ENCODE measurements at places on chromosomes 1 and 21. TPM values are rescaled to one million over a fixed set of nuclear protein-coding genes. Genes with fewer than 3 reads are reported as not detected.
A peak's percentile ranks its signal among the peaks of the same experiment; 100 is the strongest.

GRCh38 chr1:110760321-110760720, 85.6 kb upstream of the KCNA3 start:
- no peak overlapping the region for H3K27ac ChIP-seq
- H3K27me3 ChIP-seq = no peaks in the 10 kb centered on the region
- H3K4me3 ChIP-seq = no peak overlapping the region
- no peaks in the 10 kb centered on the region for H3K36me3 ChIP-seq

The KIRREL1 gene
- 39.5 TPM for total RNA-seq

GRCh38 chr21:26614251-26614650, 41.2 kb upstream of the CYYR1 start:
- no peaks in the 10 kb centered on the region for H3K27me3 ChIP-seq
- H3K4me3 ChIP-seq = no peak overlapping the region
- no peaks in the 10 kb centered on the region for H3K36me3 ChIP-seq
- no peaks in the 10 kb centered on the region for H3K4me1 ChIP-seq

GRCh38 chr1:29903548-29904166, 667.3 kb downstream of the PTPRU start:
- H3K4me3 ChIP-seq = no peak overlapping the region
- H3K27me3 ChIP-seq = no peaks in the 10 kb centered on the region
- no peaks in the 10 kb centered on the region for H3K36me3 ChIP-seq
- no peak overlapping the region for H3K27ac ChIP-seq
- DNase-seq = no peak

The PLPPR4 gene
- total RNA-seq = 0.46 TPM

The TRIM67 gene
- not detected for total RNA-seq

The CD1E gene
- not detected for total RNA-seq

GRCh38 chr1:153963030-153963849, at the start of gene SLC39A1:
SLC39A1 (minus strand) TSS chr1:153963537; CDS start chr1:153962715, 822 bp downstream.
- DNase-seq = peak; percentile 99
- H3K27me3 ChIP-seq = no peaks in the 10 kb centered on the region
- peaks cover 27% of the 10 kb centered on the region for H3K4me1 ChIP-seq

The CELA3A gene
- not detected for total RNA-seq

The OR2G2 gene
- not detected for total RNA-seq

DNA sequence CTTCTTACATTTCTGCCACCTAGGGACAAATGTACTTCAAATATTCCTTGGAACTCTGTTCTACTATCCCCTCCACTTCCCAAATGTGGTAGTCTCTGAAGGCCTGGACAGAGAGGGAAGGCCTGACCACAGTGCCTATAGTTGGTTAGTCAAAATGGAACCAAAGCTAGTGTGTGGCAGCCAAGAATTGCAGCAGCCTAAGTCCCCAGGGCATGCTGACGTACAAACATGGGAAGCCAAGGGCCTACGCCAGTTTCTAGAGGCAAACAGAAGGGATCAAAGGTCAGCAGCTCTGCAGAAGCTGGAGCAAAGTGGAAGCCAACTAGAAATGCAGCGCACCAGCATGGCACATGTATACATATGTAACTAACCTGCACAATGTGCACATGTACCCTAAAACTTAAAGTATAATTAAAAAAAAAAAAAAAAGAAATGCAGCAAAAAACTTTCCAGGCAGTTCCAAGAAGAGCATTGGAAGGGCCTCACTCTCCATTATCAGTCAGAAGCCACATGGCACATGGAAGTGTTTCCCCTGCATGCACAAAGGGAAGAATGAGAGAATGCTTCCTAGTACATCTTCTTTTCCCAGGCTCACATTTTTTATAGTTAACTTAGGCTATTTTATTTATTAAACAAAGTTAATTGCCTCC, 39.4 kb upstream of the GADD45A start:
- peaks cover 51% of the 10 kb centered on the region for H3K4me1 ChIP-seq
- peaks cover 55% of the 10 kb centered on the region for H3K27me3 ChIP-seq
- H3K36me3 ChIP-seq = no peaks in the 10 kb centered on the region
- H3K27ac ChIP-seq = no peak overlapping the region
- H3K4me3 ChIP-seq = no peak overlapping the region
- peak; percentile 49 for DNase-seq

DNA sequence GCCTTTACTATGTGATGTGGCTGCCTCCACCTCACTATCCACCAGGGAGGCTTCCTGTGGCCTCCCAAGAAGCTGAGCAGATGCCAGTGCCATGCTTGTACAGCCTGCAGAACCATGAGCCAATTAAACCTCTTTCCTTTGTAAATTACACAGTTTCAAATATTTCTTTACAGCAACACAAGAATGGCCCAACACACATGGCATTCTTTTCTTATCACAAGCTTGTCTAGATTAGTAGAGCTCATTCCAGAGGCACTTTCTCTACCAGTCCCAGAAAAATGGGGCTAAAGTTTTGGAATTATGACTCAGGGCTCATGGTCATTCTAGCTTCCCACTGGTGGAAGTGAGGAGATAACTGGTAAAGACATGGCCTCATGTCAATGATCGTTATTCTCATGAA, 655.2 kb downstream of the LMO4 start:
- no peak overlapping the region for H3K4me3 ChIP-seq
- no peaks in the 10 kb centered on the region for H3K4me1 ChIP-seq
- H3K27ac ChIP-seq = no peak overlapping the region
- no peaks in the 10 kb centered on the region for H3K27me3 ChIP-seq

DNA sequence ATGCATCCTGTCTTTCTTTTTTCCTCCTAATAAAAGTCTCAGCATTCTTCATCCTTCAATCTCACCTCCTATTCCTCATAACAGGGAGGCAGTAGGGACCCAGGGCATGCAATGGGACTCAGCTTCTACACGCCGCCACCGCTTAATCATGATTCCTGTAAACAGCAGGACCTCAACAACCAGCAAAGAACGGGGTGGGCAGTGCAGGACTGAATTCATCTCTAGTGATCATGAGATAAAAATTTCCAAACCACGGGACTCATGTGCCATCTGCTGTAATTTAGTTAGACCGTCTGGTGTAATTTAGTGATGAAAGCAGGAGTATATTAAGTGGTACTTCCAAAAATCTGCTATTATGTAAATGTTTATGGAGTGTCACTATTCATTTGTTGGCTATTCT, 5.4 kb downstream of the PRAMEF12 start:
- no peaks in the 10 kb centered on the region for H3K27me3 ChIP-seq
- no peak overlapping the region for H3K27ac ChIP-seq
- no peak for DNase-seq
- H3K36me3 ChIP-seq = no peaks in the 10 kb centered on the region
- no peak overlapping the region for H3K4me3 ChIP-seq
- peaks cover 6% of the 10 kb centered on the region for H3K4me1 ChIP-seq

DNA sequence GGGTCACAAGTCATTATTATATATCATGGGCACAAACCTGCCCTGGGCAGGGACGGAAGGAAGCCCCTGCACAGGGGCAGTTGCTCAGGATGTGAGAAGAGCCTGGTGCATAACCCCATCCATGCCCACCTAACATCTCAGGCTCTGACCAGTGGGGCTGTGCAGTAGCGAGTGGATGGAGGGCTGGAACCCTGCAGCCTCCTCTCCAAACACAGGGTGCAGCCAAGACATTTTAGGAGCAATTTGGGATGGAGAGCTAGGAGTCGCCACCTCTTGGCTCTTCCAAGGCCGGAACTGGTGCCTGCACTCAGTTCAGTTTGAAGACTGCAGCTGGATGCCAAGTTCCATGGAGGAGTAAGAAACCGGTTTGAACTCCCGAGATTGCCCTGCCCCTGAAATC, 2.8 kb downstream of the MX1 start:
- H3K27me3 ChIP-seq = peaks cover 50% of the 10 kb centered on the region
- H3K4me1 ChIP-seq = no peaks in the 10 kb centered on the region
- no peak overlapping the region for H3K4me3 ChIP-seq

The ACKR1 gene
- 0.74 TPM for total RNA-seq

The NFIA gene
- 1.7 TPM for total RNA-seq

The AADACL4 gene
- total RNA-seq = not detected

- peaks cover 16% of the 10 kb centered on the region for H3K27me3 ChIP-seq
- peak overlapping the region; percentile 61 for H3K4me3 ChIP-seq
- no peak for DNase-seq
- H3K36me3 ChIP-seq = no peaks in the 10 kb centered on the region
- H3K4me1 ChIP-seq = peaks cover 7% of the 10 kb centered on the region
Measured at GRCh38 chr1:165598676-165599059, 32.4 kb upstream of the MGST3 start.

Data from neural progenitor cell (in vitro differentiated cells).